ENCODE measurements at places on chromosomes 6 and 20. TPM values are rescaled to one million over a fixed set of nuclear protein-coding genes. Genes with fewer than 3 reads are reported as not detected.

The IBTK gene
- total RNA-seq = 43.2 TPM

The SLC2A10 gene
- total RNA-seq = 7.6 TPM

The GSTA2 gene
- not detected for total RNA-seq

The SAMD10 gene
- 3.3 TPM for total RNA-seq

The CALHM5 gene
- 1.3 TPM for total RNA-seq

The LTB gene
- total RNA-seq = 2.9 TPM

The RIPOR2 gene
- total RNA-seq = 1.6 TPM

The MYLK2 gene
- total RNA-seq = 9.8 TPM

The ZNF337 gene
- total RNA-seq = 11.3 TPM

The SMLR1 gene
- total RNA-seq = not detected

The SLC22A16 gene
- total RNA-seq = under 0.01 TPM

The OR12D3 gene
- not detected for total RNA-seq
